CD4-positive, alpha-beta T cell treated with Interleukin-17A for 1 hour (primary cell): ENCODE measurements at places on chromosomes 6 and 20.

DNA sequence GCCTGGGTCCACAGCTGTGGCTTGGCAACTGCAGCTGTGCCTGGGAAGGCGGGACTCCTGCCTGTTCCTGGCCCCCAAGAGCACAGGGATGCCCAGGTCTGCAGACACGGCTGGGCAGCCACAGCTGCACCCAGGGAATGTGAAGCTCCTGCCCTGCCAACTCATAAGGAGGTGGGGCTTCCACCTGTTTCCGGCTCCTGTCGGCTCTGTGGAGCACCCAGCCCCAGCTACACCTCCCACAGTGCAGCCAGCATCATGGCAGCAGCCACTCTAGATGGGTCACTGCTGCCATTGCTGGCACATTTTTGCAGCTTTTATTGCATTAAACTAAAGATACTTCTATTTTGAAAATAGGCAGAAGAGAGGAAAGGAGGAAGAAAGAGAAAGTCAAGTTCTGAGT is 207.9 kb downstream of the SAMD5 start:
- no peak for DNase-seq

DNA sequence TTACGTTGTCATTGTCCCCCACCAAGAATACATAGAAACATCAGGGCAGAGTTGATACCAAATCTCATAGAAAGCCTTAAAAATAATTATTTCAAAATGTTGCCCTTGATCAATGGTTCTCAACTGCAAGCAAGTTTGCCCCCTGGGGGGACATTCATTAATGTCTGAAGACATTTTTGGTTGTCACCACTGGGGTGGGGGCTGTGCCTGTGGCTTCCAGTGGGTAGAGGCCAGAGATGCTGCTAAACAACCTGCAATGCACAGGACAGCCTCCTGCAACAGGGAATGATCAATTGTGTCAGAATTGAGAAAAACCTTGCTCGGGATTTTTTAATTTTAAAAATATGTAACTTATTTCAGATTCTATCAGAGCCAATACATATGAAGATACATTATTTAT is 130.6 kb upstream of the DOK5 start:
- DNase-seq = no peak

DNA sequence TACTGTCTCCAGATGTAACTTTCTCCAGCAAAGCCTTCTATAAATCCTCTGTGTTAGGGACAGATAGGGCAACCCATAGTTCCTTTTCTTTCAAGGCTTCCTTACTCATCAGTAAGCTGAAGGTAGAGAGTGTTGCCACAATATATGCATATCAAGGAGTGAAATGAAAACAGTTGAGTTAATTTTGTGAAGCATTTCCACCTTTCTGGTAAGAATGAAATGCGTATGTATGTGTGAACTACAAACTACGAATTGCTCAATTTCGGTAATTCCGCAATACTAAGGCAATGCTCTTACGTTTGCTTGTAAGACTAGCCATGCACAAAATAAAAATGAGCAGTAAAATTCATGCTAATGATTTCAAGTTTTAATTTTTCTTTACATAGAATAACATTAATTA is 61.2 kb upstream of the HBS1L start:
- DNase-seq = no peak

- DNase-seq = no peak
These were observed 899.4 kb upstream of the FLRT3 start for GRCh38 chr20:15236812-15237211.

GRCh38 chr6:35603326-35604202 is 85.2 kb downstream of the FKBP5 start:
- DNase-seq = no peak
